Endothelial cell of coronary artery (primary cell): ENCODE measurements at places on chromosomes 7 and 10. TPM values are rescaled to one million over a fixed set of nuclear protein-coding genes. Genes with fewer than 3 reads are reported as not detected.

MSMB gene
- 0.27 TPM in 1 of 2 replicates, not detected in the other for total RNA-seq

C10orf143 gene
- total RNA-seq, result 0.28 and 0.45 TPM in 2 replicates

CAMK2B gene
- 0.28 and 3.1 TPM in 2 replicates for total RNA-seq

LOXL4 gene
- 0.81 and 2.4 TPM in 2 replicates for total RNA-seq

RFC2 gene
- 16.2 and 31.4 TPM in 2 replicates for total RNA-seq

THSD7A gene
- total RNA-seq, result 21.1 and 47.2 TPM in 2 replicates

MYL7 gene
- total RNA-seq, result not detected in 2 replicates

SFTPD gene
- total RNA-seq, result not detected in 2 replicates

LRRC72 gene
- not detected in 2 replicates for total RNA-seq

RBM20 gene
- total RNA-seq, result 0.09 and 0.27 TPM in 2 replicates

LEP gene
- under 0.01 TPM in 1 of 2 replicates, not detected in the other for total RNA-seq

RTKN2 gene
- total RNA-seq, result 0.09 and 0.63 TPM in 2 replicates

ZNF394 gene
- total RNA-seq, result 24.7 and 28.4 TPM in 2 replicates

AGAP5 gene
- total RNA-seq, result 1.6 and 4.4 TPM in 2 replicates

BHLHA15 gene
- total RNA-seq, result 0.09 and 0.27 TPM in 2 replicates

WNT2 gene
- 0.19 TPM in 1 of 2 replicates, not detected in the other for total RNA-seq

AASS gene
- 29.4 and 42.1 TPM in 2 replicates for total RNA-seq

H2BK1 gene
- total RNA-seq, result not detected in 2 replicates

SLIT1 gene
- under 0.01 TPM in 1 of 2 replicates, not detected in the other for total RNA-seq

SLC26A5 gene
- not detected in 2 replicates for total RNA-seq

UTF1 gene
- not detected in 2 replicates for total RNA-seq

GALNT17 gene
- total RNA-seq, result not detected in 2 replicates

TMEM236 gene
- total RNA-seq, result under 0.01 and 0.19 TPM in 2 replicates

TRIP6 gene
- total RNA-seq, result 64.1 and 73.1 TPM in 2 replicates

PLAC9 gene
- total RNA-seq, result 3.3 and 3.9 TPM in 2 replicates

SNCG gene
- total RNA-seq, result 74.1 and 90.4 TPM in 2 replicates

PTF1A gene
- not detected in 2 replicates for total RNA-seq
